NCI-H2029 (cell line): ENCODE measurements at places on chromosomes 1 and 21.
A peak's percentile ranks its signal among the peaks of the same experiment; 100 is the strongest.

DNA sequence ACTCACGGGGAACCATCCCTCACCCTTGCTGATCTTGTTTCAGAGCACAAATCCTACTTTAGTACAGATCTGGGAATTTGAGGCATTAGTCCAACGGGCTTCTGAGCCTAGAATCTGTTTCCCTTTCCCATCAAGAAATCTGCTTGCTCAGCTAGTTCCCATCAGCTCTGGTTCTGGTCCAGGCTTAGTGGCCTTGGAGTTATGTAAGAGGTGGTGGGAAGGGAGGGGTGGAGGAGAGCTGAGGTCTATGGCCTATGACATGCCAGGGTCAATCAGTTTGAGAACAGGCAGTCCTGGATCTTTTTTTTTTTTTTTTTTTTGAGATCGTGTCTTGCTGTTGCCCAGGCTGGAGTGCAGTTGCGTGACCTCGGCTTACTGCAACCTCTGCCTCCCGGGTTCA is 4.1 kb downstream of the GSTM1 start:
- DNase-seq: no peak

DNA sequence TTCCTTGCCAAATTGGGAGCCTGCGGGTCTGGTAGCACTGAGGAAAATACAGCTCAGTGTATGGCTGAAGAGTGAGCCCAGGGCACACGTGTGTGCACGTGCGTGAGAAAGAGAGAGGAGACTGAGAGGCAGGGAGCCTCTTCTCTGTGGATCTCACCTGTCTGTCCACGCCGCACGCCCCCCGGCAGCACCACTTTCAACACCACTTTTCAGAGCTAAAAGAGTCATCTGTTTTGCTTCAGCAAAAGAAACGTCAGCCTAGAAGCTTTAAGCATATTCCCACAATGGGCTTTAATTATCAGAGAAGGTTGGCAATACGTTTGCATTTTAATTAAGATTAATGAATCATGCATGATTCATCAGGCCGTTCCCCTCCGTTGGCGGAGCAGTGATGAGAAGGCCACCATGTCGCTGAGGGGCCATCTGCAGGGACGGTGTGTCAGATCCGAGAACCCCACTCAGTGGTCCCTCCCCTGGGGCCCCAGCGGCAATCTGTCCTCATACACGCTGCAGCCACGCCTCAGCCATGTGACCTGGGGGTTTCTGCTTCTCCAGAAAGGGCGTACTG is 56.8 kb downstream of the SIK1 start:
- DNase-seq: no peak

- DNase-seq: no peak
Observed at GRCh38 chr1:25695090-25695770, 78.6 kb downstream of the MAN1C1 start.

DNA sequence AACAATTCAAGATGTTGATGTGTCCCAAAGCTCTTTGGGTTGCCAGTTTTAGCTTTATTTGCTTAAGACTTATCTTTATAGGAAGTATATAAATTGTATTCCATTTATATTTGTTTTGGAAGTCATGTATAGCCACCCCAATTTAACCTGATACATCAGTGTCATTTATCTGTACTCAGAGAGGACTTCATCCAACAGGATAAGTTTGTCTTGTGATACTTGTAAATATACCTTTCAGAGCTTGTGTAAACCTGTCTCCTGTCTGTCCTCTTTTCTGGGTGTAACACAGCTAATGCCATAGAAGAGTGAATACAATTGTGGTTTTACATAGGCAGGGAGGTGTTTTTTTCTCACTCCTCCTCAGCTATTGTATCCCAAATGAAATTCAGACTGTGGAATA is 10.4 kb downstream of the PTGFR start:
- no peak for DNase-seq

DNA sequence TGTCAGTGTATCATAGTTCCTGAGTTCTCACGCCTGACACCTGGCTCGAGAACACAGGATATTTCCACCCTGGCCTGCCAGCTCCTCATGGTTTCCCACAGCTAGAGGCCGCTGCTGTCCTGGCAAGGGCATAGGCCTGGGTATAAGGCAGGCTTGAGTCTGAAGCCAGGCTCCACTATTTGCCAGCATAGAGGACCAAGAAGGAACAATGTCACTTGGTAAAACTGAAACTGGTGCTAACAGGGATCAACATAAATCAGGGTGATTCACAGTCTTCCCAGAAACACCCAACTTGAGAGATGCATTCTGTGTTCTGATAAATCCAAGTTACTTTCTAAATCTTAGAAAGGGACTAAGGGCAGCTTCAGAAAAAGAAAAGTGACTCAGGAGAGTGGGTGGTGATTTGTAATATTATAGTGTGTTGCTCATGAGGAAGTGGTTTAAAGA is 6.9 kb upstream of the S100A2 start:
- peak; percentile 68 for DNase-seq

DNA sequence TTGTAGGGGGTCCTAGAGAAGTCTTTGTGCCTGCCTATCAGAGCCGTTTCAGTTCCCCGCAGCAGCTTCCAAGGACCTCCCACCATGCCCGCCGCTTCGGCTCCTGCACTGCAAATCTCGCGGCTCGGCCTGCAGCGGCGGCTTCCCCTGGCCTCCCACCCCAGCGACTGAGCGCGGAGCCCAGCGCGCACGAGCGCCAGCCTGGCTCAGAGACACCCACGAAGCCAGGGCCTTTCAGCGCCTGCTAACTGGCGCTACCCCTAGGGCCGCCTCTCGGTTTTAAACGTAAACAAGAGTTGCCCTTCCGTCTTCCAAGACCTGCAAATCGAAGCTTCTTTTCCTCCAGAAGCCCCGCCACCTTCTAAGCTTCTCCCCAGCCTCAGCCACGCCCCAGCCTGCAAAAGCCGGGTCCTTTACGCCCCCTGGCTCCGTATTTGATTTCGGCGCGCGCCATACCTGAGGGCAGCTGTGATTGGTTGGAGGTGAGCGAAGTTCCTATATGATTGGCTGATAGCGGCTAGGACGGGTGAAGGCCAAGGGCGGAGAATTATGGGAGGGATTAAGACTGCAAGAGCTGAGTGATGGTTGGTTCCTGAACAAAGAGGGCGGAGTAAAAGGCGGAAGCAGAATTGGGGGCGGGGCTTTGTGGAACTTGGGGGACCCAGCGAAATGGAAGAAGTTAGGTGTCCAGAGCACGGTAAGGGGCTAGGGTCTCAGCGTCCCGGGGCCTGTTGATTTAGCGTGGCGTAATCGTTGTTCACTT is at the start of gene TTF2:
Gene TTF2, plus strand, starts transcription at position 649 of the 763 bp plus-strand sequence. Its CDS starts 21 bp downstream, at position 670.
- DNase-seq: peak; percentile 98

DNA sequence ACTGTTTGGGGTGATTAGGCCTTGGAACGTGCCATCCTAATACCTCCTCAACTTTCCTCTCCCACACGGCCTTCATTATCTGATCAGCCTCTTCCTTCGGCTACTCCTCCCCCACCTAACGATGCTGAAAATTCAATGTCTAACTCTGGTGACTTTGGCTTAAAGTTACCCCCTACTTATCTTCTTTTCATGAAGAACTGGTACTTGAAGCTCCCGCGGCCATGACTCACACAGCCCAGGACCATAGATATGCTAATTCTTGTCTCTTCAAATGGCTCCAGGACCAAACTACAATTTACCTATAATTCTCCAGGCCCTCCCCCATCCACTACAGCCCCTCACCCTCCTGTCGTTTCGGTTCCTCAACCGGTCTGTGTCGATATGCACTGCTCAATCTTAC is 15.7 kb upstream of the AZIN2 start:
- DNase-seq: no peak

GRCh38 chr1:225999912-226000337 is 782 bp upstream of the SDE2 start:
- DNase-seq: peak; percentile 11

GRCh38 chr1:173268261-173268660 is 61.1 kb upstream of the TNFSF4 start:
- DNase-seq: no peak

DNA sequence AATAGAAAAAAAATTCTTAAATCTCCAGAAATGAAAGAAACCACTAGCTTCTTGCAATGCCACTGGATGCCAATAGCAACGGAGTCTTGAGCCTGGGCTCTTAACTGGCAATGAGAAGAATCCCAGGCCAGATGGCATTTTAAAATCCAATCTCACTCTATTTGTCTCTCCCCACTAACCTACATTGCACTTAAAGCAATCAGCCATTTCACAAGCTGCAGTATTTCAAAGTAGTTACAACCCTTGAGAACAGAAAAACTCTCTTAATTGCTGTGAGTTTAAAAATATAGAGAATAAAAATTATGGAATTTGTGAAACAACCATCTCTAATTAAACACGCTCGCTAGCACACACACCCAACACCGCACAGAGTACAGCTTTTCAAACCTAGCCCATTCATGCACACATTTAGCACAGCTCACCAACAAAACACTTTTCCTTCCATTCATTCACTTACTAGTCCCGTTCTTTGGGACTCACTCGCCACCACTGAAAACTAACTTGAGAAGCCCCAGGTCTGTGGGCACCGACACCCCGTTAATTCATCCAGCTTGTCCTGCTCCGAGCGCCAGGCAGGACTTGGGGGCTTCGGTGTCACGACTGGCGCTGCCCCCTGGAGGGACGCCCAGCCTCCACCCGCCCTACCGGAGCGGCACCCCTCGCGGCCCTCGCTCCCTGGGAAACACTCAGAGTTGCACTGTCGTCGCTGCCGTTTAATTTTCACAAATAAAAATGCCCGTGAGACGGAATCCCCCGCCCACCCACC is 1.0 kb downstream of the DDAH1 start:
- DNase-seq: no peak

GRCh38 chr1:70812442-70813109 is 235.0 kb downstream of the PTGER3 start:
- no peak for DNase-seq

GRCh38 chr1:67853704-67854103 is 20.4 kb upstream of the GNG12 start:
- peak; percentile 74 for DNase-seq

GRCh38 chr1:5991381-5992025 is 722 bp downstream of the NPHP4 start:
- DNase-seq: no peak

DNA sequence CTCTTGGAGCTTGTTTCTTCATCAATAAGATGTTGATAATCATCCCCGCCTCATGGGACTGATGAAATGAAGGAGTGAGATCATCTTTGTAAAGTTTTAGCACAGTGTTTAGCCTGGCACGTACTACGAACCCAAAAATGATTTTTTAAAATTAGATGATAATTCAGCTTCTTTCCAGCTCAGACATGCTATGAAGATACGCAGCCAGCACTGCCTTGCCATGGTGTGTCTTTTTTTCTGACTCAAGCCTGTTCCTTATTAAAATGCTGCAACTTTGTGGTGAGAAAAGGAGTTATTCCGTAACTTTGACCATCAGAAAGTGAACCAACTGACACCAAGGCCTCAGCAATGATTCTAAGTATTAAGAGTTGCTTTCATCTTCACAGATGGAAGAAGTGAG is 269.0 kb downstream of the LTN1 start:
- no peak for DNase-seq

DNA sequence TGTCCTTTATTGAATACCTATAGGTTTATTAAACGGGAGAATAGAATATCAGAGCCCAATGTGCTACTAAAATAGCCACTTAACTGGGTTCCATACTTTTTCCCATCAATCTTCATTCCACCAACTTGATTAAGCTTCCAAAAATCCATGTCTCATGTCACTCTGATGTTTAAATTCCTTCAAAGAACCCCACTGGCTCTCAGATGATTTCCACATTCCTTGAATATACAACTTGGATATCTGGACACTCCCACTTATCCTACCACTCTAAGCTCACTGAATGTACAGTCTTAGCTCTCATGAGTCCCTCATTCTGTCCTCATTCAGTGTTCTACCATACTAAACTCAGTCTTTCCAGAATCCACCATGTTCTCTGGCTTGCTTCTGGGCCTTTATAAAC is 21.1 kb downstream of the COL11A1 start:
- DNase-seq: no peak

DNA sequence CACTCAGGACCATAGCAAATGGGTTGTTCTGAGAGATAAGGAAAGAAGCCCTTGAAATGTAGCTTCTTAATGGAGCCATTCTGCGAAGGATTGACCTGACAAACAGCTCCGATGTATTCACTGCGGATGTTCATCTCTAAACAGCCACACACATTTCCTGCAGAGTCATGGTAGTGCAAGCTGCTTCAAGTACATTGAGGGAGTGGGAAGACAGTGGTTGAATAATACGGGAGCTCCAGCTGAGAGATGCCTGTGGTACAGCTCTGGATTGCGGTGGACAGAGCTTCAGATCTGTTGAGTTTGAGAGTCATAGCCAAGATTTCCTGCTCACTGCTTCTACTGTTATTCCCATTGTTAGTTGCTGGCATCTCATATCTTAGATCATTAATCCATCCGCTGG is 86.6 kb downstream of the ZBTB18 start:
- no peak for DNase-seq

GRCh38 chr1:110060034-110060661 is 10.3 kb downstream of the ALX3 start:
- DNase-seq: peak; percentile 2

- DNase-seq: no peak
Observed at GRCh38 chr1:26666855-26667254, 29.0 kb upstream of the ARID1A start.

DNA sequence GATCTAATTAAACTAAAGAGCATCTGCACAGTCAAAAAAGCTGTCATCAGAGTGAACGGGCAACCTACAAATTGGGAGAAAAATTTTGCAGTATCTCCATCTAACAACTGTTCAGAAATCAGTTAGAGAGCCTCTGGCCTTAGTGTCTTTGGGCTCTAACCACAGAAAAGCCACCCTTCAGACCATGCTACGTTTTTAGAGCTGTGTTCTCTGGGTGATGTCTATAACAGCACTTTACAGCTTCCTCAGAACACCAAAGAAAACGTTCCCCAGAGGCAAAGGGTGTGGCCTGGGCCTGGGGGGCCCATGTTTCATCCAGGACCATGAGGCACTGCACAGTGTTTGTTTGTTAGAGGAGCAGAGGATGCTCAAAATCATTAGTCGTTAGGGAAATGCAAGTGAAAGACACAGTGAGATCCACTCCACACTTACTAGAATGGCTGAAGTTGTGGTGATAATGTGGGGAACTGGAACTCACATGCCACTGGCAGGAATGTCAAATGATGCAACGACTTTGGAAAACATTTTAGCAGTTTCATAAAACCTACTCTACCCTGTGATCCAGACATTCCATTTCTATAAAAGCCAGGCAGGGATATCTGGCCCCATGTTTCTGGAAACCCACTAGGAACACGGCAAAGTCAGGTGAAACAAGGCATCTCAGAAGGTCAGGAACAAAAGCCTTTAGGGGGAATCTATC is 250.4 kb upstream of the HOOK1 start:
- no peak for DNase-seq

DNA sequence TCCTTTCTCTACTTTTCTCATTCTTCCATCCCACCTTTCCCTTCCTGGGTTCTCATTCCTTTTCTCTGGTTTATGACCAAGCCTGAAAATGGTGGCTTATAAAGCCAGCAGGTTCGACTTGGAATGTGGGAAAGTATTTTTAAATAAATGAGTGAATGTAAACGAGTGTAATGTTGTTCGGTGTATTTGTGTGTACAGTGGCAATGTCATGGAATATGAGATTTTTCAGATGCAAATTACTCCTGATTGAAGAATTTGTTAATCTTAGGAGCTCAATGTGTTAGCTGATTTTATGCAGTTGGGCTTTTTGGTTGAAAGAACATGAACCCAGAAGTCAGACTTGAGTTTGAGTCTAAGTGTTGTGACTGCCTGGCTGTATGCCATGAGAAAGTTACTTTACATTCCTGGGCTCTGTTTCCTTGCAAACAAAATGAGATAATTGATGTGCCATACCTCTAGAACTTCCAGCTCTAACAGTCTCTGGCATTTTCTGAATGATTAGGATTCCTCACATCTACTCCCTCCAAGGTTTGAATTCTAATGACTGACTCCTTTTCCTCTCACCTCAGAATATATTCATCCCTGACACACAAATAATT is 6.6 kb downstream of the SGIP1 start:
- no peak for DNase-seq

GRCh38 chr1:85334962-85335361 is 58.5 kb upstream of the BCL10 start:
- DNase-seq: no peak
